ENCODE measurements at places on chromosomes 6 and 20.
A peak's percentile ranks its signal among the peaks of the same experiment; 100 is the strongest.

GRCh38 chr6:31966997-31967925 lies 4.7 kb downstream of the DXO start:
- no peak for DNase-seq

DNA sequence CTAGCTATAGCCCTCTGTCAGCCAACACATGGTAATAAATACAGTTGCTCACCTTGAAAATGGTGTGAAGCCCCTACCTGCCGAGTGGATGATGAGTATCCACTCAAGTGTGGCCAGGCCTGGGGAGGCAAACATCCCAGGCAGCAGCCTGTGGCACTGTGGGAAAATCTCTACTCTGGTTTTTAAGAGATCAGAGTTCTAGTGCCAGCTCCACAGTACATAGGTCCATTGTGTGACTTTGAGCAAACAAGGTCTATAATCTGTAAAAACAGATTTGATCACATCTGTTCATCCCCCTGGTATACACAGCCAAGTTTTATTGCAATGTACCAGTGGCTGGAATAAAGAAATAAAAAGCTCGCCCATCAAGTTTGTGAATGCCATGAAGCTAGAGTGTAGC lies 82.7 kb upstream of the ARMC2 start:
- no peak for DNase-seq

GRCh38 chr20:54028276-54029011 lies 42.0 kb downstream of the BCAS1 start:
- no peak for DNase-seq

- DNase-seq, result no peak
These were observed 77.2 kb downstream of the BACH2 start for GRCh38 chr6:90219209-90219985.

DNA sequence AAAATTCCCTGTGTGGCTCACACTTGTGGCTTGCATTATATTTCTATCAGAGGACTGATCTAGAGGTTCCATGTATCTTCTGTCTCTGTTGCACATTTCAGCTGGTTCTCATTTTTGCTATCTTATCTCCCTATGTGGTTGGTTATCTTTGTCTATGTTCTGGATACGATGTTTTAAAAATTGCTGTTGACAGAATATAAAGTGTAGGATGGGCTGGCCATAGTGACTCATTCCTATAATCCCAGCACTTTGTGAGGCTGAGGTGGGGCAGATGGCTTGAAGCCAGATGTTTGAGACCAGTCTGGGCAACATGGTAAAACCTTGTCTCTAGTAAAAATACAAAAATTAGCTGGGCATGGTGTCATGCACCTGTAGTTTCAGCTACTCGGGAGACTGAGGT lies 9.9 kb upstream of the ULBP3 start:
- no peak for DNase-seq

- no peak for DNase-seq
These were observed 364.6 kb upstream of the SULF2 start for GRCh38 chr20:48149902-48150301.

DNA sequence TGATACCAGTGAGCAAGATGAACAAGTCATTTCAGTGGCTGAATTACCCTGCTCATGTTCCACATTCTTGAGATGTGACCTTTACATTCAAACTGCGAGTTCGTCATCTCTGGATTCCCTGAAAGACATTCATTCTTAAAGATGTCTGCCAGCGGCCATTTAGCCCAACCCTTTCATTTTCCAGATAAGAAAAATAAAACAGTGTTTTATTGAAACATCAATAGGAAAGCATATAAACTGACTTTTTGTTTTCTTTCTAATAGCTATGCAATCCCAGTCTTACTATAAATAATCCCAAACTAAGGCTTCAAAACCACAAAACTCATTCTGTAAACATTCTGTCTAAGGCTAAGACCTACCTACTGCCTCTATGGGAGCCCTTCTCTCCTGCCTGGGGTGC lies 134.0 kb downstream of the SAMD5 start:
- DNase-seq, result peak; percentile 18

GRCh38 chr20:41454250-41454649 lies 87.6 kb upstream of the EMILIN3 start:
- DNase-seq, result no peak

GRCh38 chr20:11891776-11892545 lies 25.7 kb upstream of the BTBD3 start:
- peak; percentile 36 for DNase-seq

- DNase-seq, result no peak
These were observed 8.8 kb upstream of the HMGA1 start for GRCh38 chr6:34227761-34228421.

DNA sequence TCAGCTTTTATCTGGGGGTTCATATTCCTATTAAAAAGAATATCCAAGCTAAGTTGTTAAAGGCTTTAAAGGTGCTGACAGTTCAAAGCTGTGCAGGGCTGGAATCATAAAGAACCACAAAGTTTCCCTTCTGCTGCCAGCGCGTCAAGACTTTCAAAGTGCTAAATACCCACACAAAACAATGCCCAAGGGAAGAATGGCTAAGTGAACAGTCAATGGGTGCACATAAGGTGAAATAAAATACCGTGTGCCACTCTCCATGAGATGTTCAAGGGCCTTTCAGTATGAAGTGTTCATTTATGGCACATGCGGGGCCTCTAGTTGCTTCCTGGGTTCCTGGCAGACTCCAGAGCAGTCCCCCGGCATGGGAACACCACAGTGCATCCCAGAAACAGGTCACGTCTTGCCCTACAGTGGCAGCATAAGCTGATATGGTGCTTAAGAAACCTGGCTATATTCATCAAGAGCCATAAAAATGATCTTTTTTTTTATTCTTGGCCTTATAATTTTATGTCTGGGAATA lies 14.1 kb downstream of the TXNDC5 start:
- no peak for DNase-seq

- DNase-seq, result no peak
These were observed 176.1 kb upstream of the PLN start for GRCh38 chr6:118371955-118372354.

DNA sequence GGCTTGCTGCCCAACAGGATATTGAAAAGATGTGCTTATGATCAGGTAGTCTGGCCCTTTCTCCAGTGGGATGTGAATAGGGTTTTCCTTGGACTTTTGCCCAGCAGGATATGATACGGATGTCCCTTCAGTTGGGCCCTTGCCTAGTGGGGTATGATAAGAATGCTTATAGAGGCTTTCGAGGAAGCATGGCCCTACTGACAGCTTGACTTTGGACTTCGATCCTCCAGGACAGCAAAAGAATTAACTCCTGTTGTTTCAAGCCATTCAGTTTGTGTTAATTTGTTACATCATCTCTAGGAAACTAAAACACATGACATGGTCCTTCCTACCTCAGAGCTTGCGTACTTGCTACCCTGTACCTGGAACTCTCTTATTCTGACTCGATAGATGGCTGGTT lies 9.7 kb upstream of the ZNF334 start:
- DNase-seq, result no peak

- no peak for DNase-seq
These were observed 35.9 kb downstream of the DUSP22 start for GRCh38 chr6:328136-328670.

DNA sequence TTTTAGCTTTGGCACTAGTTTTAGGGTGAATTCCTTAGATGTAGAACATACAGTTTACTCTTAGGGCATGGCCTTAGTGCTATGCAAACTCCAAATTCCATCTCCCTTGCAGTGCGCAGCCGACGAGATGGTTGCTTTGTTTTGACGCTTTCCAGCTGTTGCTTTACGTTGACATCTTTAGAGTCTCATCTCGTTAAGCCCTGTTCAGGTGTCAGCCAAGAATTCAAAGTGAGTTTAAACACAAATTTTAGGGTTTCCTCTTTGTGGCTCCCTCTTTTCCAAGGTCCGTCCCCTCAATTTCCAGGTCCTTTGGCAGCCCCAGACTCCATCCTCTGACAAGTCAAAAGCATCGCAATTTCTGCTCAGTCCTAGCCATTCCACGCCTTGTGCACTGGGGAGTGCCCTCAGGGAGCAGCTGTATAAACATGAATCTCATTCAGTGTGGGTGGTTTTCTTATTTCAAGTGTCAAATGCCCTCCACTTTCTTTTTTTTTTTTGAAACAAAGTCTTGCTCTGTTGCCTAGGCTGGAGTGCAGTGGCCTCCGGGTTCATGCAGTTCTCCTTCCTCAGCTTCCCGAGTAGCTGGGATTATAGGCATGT lies 14.1 kb upstream of the MAK start:
- DNase-seq, result no peak

- DNase-seq, result no peak
These were observed 14.4 kb downstream of the SNPH start for GRCh38 chr20:1280195-1281102.

GRCh38 chr6:37022135-37022863 lies 16.8 kb downstream of the FGD2 start:
- no peak for DNase-seq

- no peak for DNase-seq
These were observed 17.9 kb downstream of the MDGA1 start for GRCh38 chr6:37679539-37680476.

GRCh38 chr6:5995949-5996713 lies 10.6 kb downstream of the NRN1 start:
- DNase-seq, result peak; percentile 9

GRCh38 chr6:83433177-83433576 lies 2.3 kb upstream of the ME1 start:
- no peak for DNase-seq

DNA sequence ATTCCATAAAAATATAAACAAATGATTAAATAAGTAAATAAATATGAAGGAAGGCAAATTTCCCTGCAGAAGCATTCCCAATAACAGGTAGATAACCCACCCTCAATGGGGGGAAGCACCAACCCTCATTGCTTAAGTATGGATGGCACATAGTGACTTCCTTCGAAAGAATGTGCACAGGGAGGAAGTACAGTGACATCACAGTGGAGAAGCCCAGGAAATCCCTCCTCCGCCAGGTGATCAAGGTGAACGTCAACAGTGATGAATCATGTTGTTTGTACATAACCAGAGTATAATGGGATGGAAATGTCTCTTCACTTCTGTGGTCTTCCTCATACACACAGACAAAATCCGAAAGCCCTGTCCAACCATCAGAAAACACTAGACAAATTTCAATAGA lies 267.9 kb downstream of the THBS2 start:
- DNase-seq, result no peak

DNA sequence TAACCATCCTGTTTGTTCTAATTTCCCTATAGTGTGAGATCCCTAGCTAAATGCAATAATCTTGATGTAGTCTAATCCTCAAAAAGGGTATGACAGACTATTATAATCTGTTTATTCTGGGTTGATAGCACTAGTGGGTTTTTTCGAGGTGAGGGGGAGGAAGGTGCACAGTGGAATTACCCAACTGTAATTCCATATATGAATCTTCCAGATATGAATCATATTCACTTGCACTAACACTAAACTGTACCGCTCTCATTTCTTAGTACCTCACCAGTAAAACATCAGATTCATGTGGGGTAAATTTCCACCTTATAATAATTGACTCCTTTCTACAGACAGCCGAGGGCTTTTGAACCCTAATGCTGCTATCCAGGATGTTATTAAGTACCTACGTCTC lies 16.5 kb downstream of the NCOA7 start:
- DNase-seq, result no peak

DNA sequence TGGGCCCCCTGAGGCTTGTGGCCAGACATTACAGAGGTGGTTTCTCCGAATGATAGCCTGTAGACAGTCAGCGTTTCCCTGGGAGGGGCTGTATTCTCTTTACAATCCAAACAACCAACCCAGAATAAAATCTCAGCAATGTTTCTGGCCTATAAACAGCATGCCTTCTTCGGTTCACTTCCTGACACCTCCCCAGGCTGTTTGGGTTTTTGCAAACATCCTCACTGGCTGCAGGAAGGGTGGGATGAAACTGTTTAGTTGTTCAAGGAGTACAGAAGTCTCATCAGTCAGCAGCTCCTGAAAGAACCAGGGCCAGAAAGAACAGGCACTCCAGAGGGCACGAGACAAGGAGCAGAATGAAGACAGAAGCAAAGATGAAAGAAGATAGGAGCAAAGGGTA lies 350.0 kb downstream of the QKI start:
- no peak for DNase-seq

DNA sequence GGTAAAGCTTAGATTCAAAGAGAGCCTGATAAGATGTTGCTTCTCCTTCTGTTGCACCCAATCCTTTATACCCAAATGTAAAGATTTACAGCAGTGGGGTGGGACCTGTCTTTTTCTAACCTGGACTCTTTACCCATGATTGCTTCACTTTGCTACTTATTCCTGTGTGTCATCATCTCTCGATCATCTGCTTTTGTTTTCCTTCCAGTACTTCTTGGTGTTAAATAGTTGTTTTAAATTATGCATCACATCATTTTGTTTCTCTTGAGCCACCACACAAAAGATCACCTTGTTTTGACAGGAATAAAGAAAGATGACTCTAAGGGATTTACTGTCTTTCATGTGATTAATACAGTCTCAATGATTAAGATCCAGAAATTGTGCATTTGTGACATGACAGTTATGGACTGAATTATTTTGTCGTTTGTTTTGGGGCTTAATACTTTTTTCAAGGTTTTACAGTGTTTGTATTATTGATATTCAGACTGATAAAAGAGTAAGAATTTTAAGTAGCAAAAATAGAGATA lies 123.1 kb downstream of the CDKAL1 start:
- no peak for DNase-seq

DNA sequence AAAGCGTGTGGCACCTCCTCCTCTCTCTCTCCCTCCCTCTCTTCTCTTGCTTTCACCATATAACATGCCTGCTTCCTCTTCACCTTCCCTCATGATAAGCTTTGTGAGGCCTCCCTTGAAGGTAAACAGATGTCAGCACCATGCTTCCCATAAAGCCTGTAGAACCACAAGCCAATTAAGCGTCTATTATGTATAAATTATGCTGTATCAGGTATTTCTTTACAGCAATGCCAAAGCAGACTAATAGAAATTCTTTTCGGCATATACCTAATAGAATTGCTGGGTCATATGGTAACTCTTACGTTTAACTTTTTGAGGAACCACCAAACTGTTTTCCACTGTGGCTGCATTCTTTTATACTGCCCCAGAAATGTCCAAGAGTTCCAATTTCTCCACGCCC lies 75.0 kb downstream of the SYCP2 start:
- no peak for DNase-seq

GRCh38 chr6:12275107-12275506 lies 15.1 kb upstream of the EDN1 start:
- no peak for DNase-seq

- DNase-seq, result no peak
These were observed 284.3 kb downstream of the EPM2A start for GRCh38 chr6:145451029-145451428.

DNA sequence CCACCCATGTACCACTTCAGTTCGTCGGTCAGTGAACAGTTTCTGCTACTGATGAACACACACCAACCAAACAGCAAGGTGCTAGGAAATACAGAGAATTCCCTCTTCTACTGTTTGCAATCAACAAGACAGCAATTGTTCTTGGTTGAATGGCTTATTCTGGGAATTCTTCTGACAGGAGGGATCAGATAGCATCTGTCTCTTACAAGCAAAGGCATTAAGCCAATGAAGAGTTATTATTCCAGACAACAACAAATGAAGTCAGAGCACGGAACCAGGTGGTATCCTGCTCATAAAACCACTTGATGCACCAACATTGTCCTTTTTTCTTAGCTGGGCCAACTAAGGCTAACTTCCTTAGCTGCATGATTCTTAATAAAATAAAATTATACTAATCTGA lies 37.8 kb downstream of the PTPRK start:
- DNase-seq, result no peak
